ENCODE measurements at places on chromosomes 11 and 22.

- no peak for DNase-seq
Observed at GRCh38 chr11:92703449-92703830, 266.0 kb upstream of the MTNR1B start.

DNA sequence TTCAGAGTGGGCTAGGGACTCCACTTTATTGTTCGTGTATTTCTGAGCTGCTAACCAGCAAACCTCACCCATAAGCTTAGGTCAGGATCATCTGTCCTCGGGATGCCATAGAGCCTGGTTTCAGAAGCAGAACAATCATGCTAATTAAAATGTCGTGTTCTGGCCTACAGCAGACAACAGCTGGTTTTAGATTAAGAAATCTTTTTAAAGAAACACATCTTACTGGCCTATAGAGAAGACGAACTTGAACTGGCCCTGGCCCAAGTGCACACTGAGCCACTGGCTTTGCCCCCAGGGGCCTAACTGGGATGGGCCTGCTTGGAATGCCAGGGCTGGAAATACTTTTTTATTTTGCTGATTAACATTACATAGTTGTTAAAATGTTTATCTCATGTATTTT lies 63.2 kb downstream of the ALX4 start:
- peak; percentile 26 for DNase-seq

DNA sequence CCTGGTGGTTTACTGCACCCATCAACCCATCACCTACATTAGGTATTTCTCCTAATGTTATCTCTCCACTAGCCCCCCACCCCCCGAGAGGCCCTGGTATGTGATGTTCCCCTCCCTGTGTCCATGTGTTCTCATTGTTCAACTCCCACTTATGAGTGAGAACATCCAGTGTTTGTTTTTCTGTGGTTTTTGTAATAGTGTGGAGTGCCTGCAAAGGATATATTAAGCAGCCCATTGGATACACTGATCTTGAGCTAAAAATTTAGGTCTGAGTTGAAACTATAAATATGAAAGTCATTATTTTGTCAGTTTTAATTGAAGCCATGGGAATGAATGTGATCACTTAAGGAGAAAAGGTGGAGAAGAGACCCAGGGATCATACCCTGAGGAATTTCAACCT lies 23.0 kb downstream of the MRPL48 start:
- DNase-seq: no peak

DNA sequence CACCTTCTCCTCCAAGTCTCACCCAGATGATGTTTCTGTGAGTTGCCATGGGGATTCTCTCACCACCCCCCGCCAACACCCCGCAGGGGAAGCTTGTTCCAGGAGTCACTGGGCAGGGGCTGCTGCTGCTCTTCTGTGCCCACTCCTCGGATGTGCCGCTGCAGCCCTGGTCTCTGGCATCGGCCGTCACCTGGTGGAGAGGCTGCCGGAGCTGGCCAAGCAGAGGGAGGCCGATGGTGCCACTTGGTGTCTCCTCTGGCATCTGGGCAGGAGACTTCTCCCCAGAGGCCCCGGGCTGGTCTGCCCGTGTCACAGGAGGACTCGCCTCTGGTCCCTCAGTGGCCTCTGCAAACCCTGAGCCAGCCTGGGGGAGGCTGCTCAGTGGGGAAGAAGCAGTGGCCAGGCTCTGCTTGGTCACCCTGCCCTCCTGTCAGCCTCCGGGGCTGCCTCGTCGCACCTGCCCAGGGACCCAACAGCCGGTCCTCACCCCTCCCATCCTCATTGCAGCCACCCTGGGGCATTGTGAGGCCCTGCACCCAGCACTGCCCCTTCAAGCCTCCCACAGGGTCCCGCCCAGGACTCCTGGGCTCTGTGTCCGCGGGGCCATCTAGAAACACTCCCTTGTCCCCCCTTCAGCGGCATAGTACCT lies 424 bp upstream of the ADORA2A start:
- no peak for DNase-seq

GRCh38 chr11:85680897-85681296 lies 5.1 kb downstream of the CCDC89 start:
- no peak for DNase-seq

DNA sequence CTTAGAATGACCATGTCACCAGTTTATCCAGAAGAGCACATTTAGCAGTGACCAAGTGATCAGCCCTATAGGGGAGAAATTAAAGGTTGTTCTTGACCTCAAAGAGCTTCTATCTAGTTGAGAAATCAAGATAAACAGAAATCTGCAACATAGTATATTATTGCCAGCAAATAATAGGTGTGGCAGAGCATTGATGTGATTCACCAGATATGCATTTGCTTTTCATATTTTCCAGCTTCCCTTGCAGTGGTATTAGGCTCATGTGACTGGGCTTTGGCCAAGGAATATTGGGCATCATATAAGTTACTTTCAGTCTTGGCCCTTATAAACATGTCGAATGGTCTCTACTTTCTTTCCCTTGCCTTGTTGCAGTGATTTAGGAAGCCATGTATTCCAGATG lies 34.5 kb downstream of the COMMD9 start:
- peak; percentile 64 for DNase-seq

GRCh38 chr11:16040151-16040550 lies 316.2 kb downstream of the SOX6 start:
- no peak for DNase-seq

DNA sequence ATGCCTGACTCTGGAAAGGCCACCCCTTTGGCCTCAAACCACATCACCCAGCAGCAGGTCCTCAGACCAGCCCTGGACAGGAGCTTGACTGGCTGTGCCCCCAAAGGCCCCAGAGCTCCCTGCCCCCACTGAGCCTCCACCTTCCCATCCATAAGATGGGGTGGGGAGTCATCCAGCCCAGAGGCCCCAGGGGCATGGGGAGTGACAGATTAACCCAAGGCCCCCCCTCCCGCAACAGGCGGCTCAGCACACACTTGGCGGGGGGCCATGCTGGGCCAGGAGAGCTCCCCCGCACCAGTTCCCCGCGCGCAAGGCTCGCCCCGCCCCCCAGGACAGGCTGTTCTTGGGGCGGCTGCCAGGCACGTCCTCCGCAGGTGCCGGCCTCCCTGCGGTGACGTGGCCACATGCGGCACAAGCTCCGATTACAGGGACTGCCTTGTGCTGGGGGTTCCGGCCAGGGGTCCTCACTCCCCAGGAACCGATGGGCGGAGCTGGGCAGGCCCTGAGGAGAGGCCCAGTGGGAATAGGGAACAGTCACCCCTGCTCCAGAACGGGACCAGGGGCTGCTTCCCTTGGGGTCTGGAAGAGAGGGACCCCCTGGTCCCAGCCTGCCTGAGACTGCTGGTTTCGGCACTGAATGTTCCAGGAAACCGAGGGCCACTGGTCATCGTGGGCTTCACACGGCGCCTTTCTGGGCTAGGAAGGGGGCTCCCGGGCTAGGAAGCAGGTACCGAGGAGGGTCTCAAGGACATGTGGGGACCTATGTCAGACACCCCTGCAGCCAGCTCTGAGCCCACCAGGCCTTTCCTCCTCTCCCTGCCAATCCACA lies 5.1 kb upstream of the CDKN1C start:
- peak; percentile 74 for DNase-seq

DNA sequence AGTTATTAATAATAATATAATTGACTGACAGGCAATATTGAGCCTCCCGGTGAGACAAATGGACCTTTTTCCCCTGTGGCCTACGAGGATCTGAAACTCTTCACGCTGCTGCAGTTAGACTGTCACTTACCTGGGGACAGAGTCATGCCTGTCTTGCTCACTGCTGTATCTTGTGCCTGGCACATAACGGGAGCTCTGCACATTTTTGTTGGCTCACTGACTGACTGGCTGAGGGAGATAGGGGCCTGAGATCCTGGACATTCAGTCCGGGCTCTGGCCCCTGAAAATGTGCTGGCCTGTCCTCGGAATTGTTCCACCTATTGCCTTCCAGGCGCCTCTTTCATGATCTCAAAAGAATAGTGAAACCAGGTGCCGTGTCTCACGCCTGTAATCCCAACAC lies 743 bp upstream of the CD3D start:
- DNase-seq: no peak

DNA sequence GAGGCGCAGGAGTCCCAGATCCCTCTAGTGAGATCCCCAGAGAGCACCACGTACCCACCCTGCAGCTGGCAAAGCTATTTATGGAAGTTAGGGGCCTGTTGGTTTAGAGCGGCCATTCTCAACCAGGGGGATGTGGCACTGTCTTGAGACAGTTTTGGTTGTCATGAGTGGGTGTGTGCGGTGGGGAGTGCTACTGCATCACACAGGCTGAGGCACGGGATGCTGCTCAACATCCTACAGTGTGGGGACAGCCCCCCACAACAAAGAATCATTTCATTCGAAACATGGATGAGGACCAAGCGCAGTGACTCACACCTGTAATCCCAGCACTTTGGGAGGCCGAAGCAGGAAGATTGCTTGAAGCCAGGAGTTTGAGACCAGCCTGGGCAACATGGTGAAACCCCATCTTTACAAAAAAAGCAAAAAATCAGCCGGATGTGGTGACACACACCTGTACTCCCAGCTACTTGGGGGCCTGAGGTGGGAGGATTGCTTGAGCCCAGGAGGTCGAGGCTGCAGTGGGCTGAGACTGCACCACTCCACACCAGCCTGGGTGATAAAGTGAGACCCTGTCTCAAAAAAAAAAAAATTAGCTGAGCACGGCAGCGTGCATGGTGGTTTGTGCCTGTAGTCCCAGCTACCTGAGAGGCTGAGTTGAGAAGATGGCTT lies 28.2 kb downstream of the GGT5 start:
- no peak for DNase-seq

DNA sequence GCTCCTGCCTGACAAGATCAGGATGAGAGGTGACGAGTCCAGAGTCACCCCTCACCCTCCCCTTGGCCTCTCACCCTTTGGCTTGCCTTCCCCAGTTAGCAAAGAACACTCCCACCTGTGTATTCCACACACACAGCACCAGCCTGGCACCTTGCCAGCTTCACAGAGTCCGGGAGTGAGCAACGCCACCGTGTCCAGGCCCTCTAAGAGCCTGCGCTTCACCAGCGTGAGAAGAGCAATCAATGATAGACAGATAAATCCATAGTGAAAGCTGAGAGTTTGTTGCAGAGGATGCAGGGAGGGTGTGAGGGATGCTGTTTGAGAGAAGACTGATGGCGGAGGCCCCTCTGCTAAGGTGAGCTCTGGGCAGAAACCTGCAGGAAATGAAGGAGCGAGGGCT lies 404.5 kb downstream of the LARGE1 start:
- no peak for DNase-seq

DNA sequence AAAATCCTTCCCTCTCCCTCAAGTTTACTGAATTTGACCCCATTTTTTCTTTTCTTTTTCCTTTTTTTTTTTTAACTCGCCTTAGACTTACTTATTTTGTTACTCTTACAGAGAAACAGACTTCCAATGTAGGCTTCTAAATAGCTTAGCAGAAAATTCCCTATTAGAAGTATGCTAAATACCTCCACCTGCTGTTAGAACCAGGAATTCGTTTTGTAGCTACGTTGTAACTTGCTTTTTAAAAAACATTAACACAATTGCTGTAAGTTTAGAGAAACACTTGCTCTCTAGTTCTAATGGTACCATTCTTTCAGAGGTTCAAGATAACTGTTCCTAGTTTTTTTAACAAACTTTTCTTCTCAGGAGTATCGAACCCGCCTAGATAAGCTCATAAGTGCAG lies 324.2 kb downstream of the DCDC1 start:
- no peak for DNase-seq

DNA sequence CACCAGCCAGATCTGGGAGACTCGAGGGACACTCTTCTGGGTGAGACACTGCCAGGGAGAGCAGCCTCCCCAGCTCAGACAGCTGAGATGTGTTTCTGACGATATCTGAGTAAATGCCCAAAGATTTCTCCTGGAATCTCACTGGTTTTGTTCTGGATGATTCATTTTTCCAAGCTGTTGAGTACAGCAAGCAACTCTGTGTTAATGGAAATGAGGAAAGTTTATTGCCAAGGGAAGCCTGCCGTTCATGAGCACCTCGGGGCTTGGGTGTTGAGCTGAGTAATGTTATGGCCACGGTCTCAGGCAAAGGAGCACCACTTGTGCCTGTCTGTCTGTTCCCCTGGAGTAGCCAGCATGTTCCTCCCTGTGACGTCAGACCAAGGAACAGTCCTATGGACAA lies 1132.4 kb downstream of the BRD1 start:
- no peak for DNase-seq

- no peak for DNase-seq
Observed at GRCh38 chr11:112453601-112454577, 193.2 kb upstream of the PLET1 start.

DNA sequence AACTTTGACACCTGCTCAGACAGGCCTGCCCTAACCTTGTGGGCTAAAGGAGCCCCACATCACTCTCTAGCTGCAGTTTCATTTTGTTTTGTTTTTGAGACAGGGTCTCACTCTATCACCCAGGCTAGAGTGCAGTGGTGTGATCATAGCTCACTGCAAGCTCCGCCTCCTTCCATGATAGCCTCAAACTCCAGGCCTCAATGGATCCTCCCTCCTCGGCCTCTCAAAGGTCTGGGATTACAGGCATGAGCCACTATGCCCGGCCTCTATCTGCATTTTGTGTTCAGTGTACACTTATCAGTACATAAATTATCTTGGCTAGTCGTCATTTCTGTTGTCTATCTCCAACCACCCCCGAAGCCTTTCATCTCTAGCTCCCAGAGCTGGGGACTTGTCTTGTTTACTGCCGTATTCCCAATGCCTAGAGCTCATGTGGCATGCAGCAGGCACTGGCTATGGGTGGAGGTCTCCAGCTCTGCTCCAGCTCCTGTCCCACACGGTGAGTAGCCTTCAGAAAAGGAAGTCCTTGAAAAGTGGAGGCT lies 22.1 kb upstream of the PEX26 start:
- DNase-seq: no peak

GRCh38 chr11:120807414-120808150 lies 216.3 kb upstream of the TBCEL start:
- peak; percentile 99 for DNase-seq

GRCh38 chr11:104637662-104638170 lies 260.5 kb downstream of the CASP12 start:
- no peak for DNase-seq

DNA sequence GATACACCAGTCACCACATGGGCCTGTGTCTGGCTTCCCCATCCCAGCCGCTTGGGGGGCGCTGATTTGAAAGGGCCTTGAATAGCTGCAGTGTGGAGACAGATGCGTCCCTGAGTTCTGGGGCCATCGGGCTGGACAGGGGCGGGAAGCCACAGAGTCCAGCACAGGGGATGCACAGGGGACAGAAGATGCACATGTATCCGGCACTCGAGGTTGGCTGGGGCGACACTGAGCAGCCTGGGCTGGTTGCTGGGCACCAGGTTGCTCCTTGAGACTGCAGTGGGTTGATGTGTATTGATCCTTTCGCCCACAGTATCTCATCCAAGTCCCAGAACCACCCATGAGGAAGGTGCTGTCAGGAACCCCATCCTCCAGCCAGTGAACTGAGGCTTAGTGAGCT lies 99.3 kb upstream of the SYT13 start:
- no peak for DNase-seq

GRCh38 chr11:120690406-120690805 lies 178.9 kb downstream of the GRIK4 start:
- DNase-seq: no peak

DNA sequence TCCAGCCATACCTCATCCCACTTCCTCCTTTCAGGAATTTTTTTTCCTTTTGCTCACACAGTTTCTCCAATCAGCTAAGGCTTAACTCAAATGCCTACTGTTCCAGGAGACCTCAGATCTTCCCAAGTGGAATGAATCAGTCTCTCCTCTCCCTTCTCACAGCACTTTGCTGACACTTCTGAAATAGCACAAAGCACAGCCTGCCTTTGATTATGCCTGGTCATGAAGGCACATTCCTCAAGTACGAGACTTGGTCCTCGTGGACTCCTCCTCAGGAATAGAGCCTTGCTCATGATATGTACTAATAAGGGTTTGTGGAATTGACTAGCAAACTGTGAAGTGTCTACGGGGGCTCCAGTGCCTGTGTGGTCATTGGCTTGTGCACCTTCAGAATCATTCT lies 176.7 kb upstream of the TENM4 start:
- DNase-seq: peak; percentile 77

All from NCI-H226 (cell line).